ENCODE measurements at places on chromosomes 2 and 18. TPM values are rescaled to one million over a fixed set of nuclear protein-coding genes. Genes with fewer than 3 reads are reported as not detected.

DNA sequence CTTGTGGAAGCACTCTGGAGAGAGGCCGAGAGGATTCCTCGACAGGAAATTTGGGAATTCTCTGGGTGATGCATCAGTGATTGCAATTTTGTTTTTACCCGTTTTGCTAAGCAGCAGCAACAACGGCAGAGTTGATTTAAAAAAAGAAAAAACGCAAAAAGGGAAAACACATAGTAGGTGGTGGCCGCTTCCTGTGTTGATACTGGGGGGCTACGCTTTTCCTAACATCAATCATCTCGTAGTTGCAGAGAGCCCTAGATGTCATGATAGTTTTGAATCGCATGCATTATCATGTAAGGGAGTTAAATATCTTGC is 271 bp upstream of the RBM43 start:
- H3K36me3 ChIP-seq: no peaks in the 10 kb centered on the region
- no peak overlapping the region for H3K27ac ChIP-seq
- peaks cover 2% of the 10 kb centered on the region for H3K27me3 ChIP-seq
- H3K4me3 ChIP-seq: peak overlapping the region; percentile 82
- peaks cover 28% of the 10 kb centered on the region for H3K4me1 ChIP-seq
- no peak for DNase-seq

The RNF152 gene
- not detected for total RNA-seq

DNA sequence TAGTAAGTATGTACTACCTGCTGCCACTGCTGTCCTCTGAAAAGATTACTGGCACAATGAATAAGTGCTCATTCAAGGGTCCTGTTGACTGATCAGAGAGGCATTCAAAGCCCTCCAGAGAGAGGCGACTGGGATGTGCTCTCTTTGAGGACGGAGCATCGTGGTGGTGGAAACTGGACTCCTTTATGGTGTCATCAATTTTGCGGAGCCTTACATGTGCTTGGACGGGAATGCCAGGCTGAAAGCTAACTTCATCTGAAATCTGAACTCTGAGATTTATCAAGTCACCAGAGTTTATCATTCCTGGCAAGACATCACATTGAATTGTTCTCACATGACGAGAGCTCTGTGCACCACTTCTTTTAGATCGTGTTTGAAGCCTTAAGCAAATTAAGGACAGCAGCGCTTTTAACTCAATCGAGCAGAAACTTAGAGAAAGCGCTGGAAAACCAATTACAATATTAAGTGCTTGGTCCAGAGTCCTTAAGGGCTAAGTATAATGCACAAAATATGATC is 138.3 kb downstream of the NCK2 start:
- no peak for DNase-seq
- H3K27ac ChIP-seq: no peak overlapping the region
- H3K4me1 ChIP-seq: peaks cover 6% of the 10 kb centered on the region
- H3K27me3 ChIP-seq: no peaks in the 10 kb centered on the region

DNA sequence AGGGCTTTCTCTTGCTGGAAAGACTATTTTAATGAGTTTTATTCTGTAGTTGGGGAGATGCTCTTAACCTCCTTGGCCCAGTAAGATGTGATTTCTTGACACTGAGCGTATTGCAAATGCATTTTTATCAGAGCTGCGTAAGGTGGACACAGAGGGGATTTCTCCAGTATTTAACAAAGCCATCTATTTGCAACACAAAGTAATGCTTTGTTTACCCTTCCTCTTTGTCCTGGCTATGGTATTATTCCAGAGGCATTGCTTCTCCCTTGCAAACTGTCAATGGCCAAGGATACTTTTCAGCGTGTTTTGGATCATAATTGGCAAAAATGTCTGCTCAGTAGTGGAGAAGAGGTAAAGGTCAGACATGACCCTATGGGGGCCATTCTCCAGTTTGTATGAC is 90.8 kb upstream of the PIK3C3 start:
- no peak overlapping the region for H3K4me3 ChIP-seq
- no peak for DNase-seq
- H3K27me3 ChIP-seq: peaks cover 3% of the 10 kb centered on the region

DNA sequence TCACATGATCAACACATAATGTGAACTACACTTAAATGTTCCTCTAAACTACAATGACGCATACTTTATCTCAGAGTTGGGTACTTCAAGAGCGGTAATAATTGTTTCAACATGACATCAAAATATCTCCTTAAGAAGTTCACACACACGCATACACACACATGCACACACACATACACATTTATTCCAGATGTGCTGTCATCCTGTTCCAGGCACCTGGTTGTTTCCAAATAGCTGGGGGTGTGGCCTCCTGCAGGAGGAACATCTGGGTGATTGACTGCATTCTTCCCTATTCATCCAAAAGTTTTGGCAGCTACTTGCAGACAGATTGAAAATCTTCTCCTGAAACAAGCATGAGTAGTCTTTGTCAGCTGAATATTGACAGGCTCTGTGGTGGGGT is 37.9 kb upstream of the PIK3C3 start:
- no peaks in the 10 kb centered on the region for H3K27me3 ChIP-seq
- no peaks in the 10 kb centered on the region for H3K4me1 ChIP-seq
- no peak overlapping the region for H3K4me3 ChIP-seq
- H3K36me3 ChIP-seq: no peaks in the 10 kb centered on the region
- no peak overlapping the region for H3K27ac ChIP-seq
- no peak for DNase-seq

- no peaks in the 10 kb centered on the region for H3K36me3 ChIP-seq
- H3K4me1 ChIP-seq: no peaks in the 10 kb centered on the region
- H3K4me3 ChIP-seq: no peak overlapping the region
These were observed 82.0 kb downstream of the TANC1 start for GRCh38 chr2:159050426-159050825.

GRCh38 chr2:212777020-212777491 is 238.5 kb upstream of the ERBB4 start:
- no peaks in the 10 kb centered on the region for H3K36me3 ChIP-seq
- H3K4me1 ChIP-seq: no peaks in the 10 kb centered on the region
- no peaks in the 10 kb centered on the region for H3K27me3 ChIP-seq
- H3K27ac ChIP-seq: no peak overlapping the region

DNA sequence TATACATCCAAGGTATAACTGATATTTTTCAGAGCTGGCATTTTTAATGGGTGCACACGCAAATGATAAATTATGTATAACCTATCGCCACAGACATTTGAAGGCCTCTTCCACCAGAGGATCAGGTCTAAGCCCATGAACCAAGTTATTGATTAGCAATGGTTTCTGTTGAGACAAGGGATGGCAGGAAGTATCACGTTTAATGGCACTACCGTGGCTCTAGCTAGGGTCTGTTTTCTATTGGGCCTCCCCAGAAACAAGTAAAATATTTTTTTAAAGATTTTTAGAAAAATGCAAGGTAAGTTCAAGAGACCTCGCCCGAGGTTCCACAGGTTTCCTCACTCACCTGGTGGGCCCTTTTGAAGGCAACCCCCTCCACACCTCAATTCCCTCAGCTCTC is 667 bp downstream of the GFPT1 start:
- H3K36me3 ChIP-seq: peaks cover 3% of the 10 kb centered on the region
- H3K4me1 ChIP-seq: peaks cover 61% of the 10 kb centered on the region
- DNase-seq: peak; percentile 24

DNA sequence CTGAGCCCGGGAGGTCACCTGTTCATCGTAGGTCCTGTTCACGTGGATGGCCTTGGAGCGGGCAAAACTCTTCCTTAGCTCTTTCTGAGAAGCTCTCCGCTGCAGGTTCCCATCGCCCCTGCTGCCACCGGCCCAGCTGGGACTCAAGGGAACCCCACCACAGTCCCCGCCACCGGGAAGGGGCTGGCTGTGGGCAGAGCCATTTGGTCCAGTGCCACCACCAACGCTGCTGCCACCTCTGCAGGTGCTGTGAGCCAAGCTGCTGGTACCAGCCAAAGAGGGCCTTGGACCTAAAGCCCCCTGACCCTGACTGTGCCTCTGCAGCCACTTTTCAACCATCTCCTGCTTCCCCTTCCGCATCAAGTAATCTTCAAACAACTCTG is 586 bp downstream of the PDE11A start:
- H3K27me3 ChIP-seq: no peaks in the 10 kb centered on the region
- peaks cover 51% of the 10 kb centered on the region for H3K4me1 ChIP-seq
- no peaks in the 10 kb centered on the region for H3K36me3 ChIP-seq
- peak overlapping the region; percentile 77 for H3K4me3 ChIP-seq

GRCh38 chr2:222736301-222736700 is 64.8 kb downstream of the MOGAT1 start:
- H3K36me3 ChIP-seq: no peaks in the 10 kb centered on the region
- no peak overlapping the region for H3K27ac ChIP-seq
- no peak for DNase-seq
- peaks cover 89% of the 10 kb centered on the region for H3K4me1 ChIP-seq

The RTN4 gene
- 98.4 TPM for total RNA-seq

DNA sequence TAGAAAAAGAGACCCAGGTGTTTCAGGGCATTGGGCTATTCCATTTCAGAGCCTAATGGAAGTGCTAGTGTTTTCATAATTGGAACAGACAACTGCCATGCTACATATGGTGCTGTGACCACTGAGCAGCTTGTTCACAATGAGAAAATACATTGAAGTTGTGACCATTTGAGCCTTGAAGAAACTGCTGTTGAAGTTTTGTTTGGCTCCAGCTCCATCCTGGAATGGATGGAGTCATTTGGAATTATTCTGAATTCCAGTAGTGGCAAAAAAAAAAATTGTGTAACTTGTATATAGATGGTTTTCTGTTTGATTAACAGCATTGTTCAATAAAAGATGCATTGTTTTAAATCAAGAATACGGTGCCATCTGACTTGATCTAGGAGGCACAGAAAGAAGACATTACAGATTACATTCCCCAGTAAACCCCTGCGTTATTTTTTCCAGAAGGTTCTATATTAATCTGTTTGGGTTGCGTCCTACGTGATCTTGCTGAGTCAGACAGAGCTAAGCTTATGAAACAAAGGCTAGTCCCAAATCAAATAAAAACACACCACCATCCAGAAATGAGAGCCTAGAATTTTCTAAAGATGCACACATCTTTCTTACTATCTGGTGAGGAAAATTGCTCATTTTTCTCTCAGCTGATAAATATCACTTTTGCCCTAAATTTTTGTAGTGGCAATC is 19.2 kb downstream of the FMNL2 start:
- H3K27me3 ChIP-seq: no peaks in the 10 kb centered on the region
- DNase-seq: no peak
- no peak overlapping the region for H3K4me3 ChIP-seq

- no peak overlapping the region for H3K27ac ChIP-seq
- no peaks in the 10 kb centered on the region for H3K27me3 ChIP-seq
- DNase-seq: peak; percentile 84
- H3K4me3 ChIP-seq: peak overlapping the region; percentile 49
These were observed 35.0 kb upstream of the PTMA start for GRCh38 chr2:231673348-231673770.

The SKA1 gene
- total RNA-seq: 28.3 TPM

DNA sequence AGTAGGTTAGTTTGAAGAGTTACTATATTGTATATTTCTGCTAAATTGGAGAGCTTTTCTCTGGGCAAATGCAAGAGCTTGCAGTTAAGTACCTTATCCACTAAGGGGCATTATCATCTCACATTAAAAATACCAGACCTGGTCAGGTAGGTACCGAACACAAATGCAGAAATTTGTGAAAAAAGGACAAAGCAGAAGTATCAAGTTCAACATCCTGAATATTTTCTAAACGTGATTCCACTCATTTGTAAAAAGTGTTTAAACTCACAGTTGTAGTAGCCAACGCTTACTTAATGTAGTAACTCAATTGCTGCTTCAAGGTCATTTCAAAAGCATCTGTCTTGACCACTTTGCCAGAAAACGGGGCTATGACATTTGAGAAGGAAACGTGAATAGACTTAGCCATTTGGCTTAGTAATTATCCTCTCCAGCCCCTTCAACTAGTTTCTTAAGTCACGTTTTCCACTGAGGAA is 52.1 kb downstream of the CYRIA start:
- 0 out of 2 replicates have a peak, but pooled peaks cover 4% of the 10 kb centered on the region for H3K4me1 ChIP-seq
- no peaks in the 10 kb centered on the region for H3K27me3 ChIP-seq
- no peak overlapping the region for H3K4me3 ChIP-seq
- no peak overlapping the region for H3K27ac ChIP-seq
- H3K36me3 ChIP-seq: no peaks in the 10 kb centered on the region

DNA sequence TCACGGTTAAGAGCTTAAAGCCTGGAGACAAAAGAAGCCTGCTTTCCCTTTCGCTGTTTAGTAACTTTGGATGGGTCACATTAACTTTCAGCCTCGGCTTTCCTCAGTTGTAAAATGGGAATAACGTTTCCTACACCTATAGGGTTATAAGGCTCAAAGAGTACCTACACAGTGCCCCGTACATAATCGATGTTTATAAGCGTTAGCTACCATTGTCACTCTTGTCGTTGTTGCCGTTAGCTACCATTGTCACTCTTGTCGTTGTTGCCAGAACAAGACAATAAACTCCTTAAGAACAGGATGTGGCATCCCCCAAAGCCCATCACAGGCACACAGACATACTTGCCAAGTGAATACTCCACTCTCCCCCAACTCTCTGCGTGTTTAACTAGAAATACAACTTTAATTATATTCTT is 901 bp upstream of the MFSD6 start:
- H3K27ac ChIP-seq: no peak overlapping the region
- H3K27me3 ChIP-seq: peaks cover 3% of the 10 kb centered on the region
- DNase-seq: no peak
- H3K4me3 ChIP-seq: no peak overlapping the region
- no peaks in the 10 kb centered on the region for H3K36me3 ChIP-seq

DNA sequence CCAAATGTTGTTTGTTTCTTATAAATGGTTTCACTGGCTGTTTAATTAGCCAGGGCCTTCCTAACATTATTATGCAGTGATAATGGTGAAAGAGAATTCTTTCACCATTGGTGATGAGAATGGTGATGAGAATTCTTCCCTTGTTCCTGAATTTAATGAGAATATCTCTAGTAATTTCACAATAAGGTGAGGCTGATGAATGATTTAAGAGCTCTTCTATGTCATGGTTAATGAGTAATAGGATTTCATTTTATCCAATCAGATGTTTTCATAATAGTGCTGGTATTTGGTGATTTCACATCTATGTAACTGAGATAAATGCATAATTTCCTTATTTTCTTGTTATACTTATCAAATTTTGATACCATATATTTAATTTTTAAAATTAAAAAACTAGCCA is 535.7 kb upstream of the ZEB2 start:
- H3K36me3 ChIP-seq: no peaks in the 10 kb centered on the region
- no peaks in the 10 kb centered on the region for H3K27me3 ChIP-seq
- H3K27ac ChIP-seq: no peak overlapping the region
- H3K4me1 ChIP-seq: no peaks in the 10 kb centered on the region
- no peak overlapping the region for H3K4me3 ChIP-seq

- no peak for DNase-seq
- H3K27me3 ChIP-seq: no peaks in the 10 kb centered on the region
- no peak overlapping the region for H3K27ac ChIP-seq
- H3K4me3 ChIP-seq: no peak overlapping the region
These were observed 427.3 kb downstream of the LRP1B start for GRCh38 chr2:141703501-141703900.

The LRP1B gene
- total RNA-seq: not detected

The FBXO15 gene
- not detected for total RNA-seq

GRCh38 chr18:34660572-34660971 is 49.5 kb upstream of the DTNA start:
- no peak for DNase-seq
- no peak overlapping the region for H3K4me3 ChIP-seq
- no peak overlapping the region for H3K27ac ChIP-seq
- H3K4me1 ChIP-seq: peaks cover 11% of the 10 kb centered on the region
- no peaks in the 10 kb centered on the region for H3K36me3 ChIP-seq

All from HepG2 (cell line).